ENCODE measurements at places on chromosomes 3 and 15. TPM values are rescaled to one million over a fixed set of nuclear protein-coding genes. Genes with fewer than 3 reads are reported as not detected.

DNA sequence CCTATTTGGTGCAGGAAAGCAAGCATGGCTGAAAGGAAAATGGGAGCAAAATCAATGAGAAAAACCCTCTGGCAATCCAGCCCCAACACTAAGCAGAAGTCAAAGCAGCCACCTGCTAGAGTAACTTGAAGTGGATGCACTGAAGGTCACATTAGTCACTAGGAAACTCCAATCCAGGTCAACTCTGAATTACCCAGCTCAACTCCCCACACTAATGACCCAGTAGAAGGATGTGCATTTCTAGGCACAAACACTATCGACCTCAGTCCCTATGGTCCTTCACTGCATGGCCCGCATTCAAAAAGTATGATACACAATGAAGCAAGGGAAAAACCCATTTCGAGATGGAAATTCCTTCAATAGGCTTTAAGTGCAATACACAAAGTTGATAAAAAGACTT, 80.6 kb downstream of the RAD18 start:
- no peak for DNase-seq
- no peak overlapping the region for H3K4me3 ChIP-seq
- H3K36me3 ChIP-seq, result no peaks in the 10 kb centered on the region
- H3K4me1 ChIP-seq, result no peaks in the 10 kb centered on the region

DNA sequence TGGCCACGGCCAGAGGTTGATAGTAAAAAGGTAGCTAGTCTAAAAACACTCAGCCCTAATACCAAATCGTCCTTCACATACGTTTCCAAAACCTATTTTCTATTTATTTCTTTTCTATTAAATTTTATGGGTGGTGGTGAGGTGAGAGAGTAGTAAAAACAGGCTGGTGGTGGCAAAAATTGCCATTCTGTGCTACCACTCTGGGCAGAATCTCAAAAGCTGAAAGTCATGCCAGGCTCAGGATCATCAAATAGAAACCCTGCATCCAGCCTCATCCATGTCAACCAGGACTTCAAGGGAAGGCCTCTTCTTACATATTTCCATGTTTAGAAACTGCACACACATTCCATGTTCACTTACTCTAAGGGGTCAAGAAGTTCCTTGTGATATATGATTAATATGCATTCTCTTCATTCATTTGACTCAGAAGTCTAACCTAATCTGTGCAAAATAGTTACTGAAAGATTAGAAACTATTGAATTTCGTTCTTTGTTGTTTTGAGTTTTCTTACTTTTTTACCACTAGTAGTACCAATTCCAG, 153.1 kb downstream of the TNIK start:
- peak overlapping the region; percentile 82 for H3K27ac ChIP-seq
- H3K4me3 ChIP-seq, result peak overlapping the region; percentile 9
- no peaks in the 10 kb centered on the region for H3K36me3 ChIP-seq
- no peaks in the 10 kb centered on the region for H3K27me3 ChIP-seq
- no peaks in the 10 kb centered on the region for H3K4me1 ChIP-seq

DNA sequence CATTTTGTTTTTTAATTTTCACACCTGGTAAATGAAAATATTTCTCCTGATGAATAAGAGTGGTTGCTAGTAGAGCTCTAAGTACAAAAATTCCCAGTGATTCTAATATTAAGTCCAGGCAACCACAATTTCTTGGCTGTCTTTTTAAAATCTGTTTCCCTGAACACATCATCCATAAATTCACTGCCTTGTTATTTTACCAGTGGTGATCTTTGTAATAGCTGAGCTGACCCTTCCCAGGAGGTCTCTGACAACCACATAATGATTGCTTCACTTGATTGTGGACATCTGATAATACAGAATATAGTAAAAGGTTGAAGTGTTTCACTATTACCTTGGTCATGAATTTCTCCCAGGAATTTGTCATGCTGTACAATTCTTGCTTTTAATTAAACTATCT, 13.9 kb upstream of the TOP2B start:
- no peaks in the 10 kb centered on the region for H3K4me1 ChIP-seq
- H3K4me3 ChIP-seq, result no peak overlapping the region
- H3K36me3 ChIP-seq, result no peaks in the 10 kb centered on the region
- DNase-seq, result no peak
- H3K27ac ChIP-seq, result no peak overlapping the region
- no peaks in the 10 kb centered on the region for H3K27me3 ChIP-seq

IGF2BP2 gene
- 6.3 TPM for total RNA-seq

CNTN6 gene
- total RNA-seq, result 0.14 TPM

GRCh38 chr3:171585039-171585438, 124.8 kb upstream of the TNIK start:
- H3K27ac ChIP-seq, result no peak overlapping the region
- H3K4me3 ChIP-seq, result no peak overlapping the region
- no peaks in the 10 kb centered on the region for H3K4me1 ChIP-seq

DNA sequence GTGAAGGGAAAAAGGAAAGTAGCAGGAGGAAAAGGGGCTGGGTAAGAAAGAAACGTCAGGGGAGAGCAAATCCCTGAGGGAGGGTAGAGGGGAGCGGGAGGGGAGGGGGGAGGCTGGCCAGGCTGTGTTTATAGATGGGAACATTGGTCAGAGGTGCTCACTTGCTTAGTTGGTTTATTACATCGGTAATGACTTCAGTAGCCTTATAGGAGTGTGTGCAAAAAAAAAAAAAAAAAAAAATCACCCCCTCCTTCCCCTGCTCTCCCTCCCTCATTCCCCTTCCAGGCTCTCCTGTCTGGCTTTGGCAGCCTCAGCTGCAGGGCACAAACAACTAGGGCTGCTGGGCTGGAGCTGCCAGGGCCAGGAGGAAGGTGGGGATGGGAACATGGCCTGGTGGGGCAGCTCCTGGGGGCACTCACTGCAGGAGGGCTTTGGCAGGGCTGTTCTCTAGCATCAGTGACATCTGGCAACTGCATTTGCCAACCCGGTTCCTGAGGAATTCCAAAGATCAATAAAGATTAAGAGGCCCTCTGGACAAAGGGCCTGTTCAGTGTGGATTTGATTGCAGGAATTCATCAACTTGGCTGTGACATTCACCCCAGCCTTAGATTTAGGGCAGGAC, 334.5 kb upstream of the FRG2C start:
- H3K27ac ChIP-seq, result no peak overlapping the region
- no peaks in the 10 kb centered on the region for H3K36me3 ChIP-seq
- no peak for DNase-seq
- peaks cover 8% of the 10 kb centered on the region for H3K4me1 ChIP-seq
- no peak overlapping the region for H3K4me3 ChIP-seq
- H3K27me3 ChIP-seq, result no peaks in the 10 kb centered on the region

GRCh38 chr3:80870476-80871041, 890.9 kb downstream of the GBE1 start:
- DNase-seq, result no peak
- no peak overlapping the region for H3K4me3 ChIP-seq
- no peak overlapping the region for H3K27ac ChIP-seq
- no peaks in the 10 kb centered on the region for H3K36me3 ChIP-seq

DNA sequence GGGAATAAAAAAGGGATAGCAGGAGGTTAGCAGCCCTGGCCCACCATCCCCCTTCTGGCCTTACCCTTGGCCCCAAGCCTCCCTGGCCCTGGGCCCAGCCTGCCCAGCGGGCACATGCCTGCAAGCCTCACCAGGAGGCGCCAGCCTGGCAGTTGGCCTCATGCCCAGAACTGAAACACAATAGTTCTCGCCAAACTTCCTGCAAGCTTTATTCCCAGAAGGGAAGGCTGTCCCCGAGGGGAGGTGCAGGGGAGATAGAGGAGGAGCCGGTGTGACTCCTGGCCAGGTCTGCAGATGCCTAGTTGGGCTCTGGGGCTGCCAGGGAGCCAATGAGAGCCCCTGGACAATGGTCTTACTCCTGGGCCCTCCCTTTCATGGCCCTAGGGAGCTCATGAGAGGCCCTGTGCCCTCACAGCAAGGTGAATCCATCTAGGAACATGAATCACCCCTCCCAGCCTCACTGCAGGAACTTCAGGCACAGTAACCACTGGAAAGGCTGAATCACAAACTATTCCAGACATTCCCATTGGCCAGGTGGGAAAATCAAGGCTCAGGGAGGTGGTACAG, 4.0 kb downstream of the CCDC33 start:
- no peak overlapping the region for H3K4me3 ChIP-seq
- peaks cover 8% of the 10 kb centered on the region for H3K4me1 ChIP-seq
- peak; percentile 82 for DNase-seq
- peaks cover 2% of the 10 kb centered on the region for H3K27me3 ChIP-seq
- no peaks in the 10 kb centered on the region for H3K36me3 ChIP-seq

DNA sequence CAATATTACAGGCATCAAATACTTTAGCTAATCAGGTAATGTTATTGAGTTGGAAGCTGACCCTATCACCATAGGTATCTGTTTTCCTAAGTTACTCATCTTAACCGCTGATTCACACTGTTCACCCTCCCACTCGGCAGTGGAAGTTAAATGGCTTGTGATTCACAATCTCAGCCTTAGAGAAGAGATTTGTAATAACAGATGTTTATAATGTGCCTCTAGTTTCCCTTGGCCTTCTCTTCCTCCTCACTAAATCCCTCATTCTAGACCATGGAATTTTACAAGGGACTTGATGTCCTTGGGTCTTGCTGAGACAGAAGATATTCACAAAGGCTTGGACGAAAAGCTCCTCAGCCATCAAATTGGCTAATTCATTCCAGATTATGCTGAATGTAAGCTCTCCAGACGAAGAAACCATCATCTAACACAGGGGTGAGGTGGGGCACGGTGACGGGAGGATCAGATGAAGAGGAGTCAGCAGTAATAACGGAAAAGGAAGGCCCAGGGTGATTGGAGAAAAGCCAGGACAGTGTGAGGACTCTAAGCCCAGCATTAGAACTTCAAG, 931.7 kb downstream of the MCTP2 start:
- no peak overlapping the region for H3K4me3 ChIP-seq
- no peaks in the 10 kb centered on the region for H3K36me3 ChIP-seq
- H3K27me3 ChIP-seq, result no peaks in the 10 kb centered on the region
- peak; percentile 70 for DNase-seq

WNT5A gene
- 10.3 TPM for total RNA-seq

- DNase-seq, result no peak
- no peak overlapping the region for H3K27ac ChIP-seq
- no peaks in the 10 kb centered on the region for H3K27me3 ChIP-seq
- H3K4me3 ChIP-seq, result no peak overlapping the region
- peaks cover 8% of the 10 kb centered on the region for H3K4me1 ChIP-seq
Observed at GRCh38 chr3:122295266-122296062, 29.6 kb upstream of the CSTA start.

GRCh38 chr3:164416491-164417222, 661.6 kb downstream of the SI start:
- H3K36me3 ChIP-seq, result no peaks in the 10 kb centered on the region
- H3K27me3 ChIP-seq, result no peaks in the 10 kb centered on the region
- H3K4me1 ChIP-seq, result no peaks in the 10 kb centered on the region
- no peak overlapping the region for H3K4me3 ChIP-seq
- no peak overlapping the region for H3K27ac ChIP-seq
- no peak for DNase-seq

DNA sequence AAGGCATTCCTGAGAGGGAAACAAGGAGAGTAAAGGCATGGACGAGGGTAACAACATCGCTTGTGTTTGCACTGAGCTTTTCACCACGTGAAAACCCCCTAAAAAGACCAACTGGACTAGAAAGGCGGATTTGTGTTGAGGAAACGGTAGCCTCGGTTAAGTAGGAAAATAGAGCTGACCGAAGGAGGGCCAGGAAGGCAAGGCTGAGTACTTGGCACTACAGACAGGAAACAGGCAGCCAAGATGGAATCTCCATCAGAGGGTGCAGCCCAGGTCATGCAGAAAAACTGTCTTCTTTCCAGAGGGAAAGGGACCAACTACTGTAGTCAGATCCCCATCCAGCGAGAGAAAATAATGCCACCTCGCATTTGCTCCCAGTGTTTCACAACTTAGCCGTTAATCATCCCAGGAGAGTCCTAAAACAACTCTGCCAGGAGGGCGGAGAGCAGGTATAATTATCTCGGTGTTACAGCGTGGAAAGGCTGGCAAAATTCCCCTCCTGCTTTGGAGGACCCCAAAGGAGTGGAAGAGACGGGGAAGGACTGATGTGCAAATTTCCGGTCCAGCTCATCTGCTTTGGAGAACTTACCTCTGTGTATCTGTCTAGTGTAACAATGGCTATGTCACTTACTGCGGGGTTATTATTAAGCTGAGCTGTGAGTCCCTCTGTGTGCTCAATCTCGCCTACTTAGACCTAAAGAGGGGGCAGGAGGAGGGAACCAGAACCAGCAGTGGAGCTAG, 77.2 kb downstream of the MYO1E start:
- peak overlapping the region; percentile 64 for H3K27ac ChIP-seq
- no peak for DNase-seq
- no peaks in the 10 kb centered on the region for H3K36me3 ChIP-seq

PATL2 gene
- total RNA-seq, result 0.55 TPM

DNA sequence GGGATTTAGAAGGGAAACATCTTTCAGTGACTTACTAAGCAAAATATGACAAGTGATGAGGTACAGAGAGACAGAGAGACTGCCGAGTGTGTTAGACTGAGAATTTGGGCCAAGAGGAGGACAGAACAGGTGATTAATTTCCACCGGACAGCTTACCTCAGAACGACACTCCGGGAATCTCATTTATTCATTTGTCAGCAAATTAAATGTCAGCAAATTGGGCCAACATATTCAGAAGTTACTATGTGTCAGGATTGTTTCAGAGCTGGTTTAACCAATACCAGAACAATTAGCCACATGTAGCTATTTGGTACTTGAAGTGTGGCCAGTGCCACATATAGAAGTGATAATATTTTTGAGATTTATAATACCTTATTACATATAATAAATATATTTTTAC, 232.6 kb upstream of the CNTN3 start:
- no peak overlapping the region for H3K27ac ChIP-seq
- DNase-seq, result no peak
- H3K4me3 ChIP-seq, result no peak overlapping the region
- H3K36me3 ChIP-seq, result no peaks in the 10 kb centered on the region
- H3K4me1 ChIP-seq, result no peaks in the 10 kb centered on the region

- DNase-seq, result no peak
- no peaks in the 10 kb centered on the region for H3K27me3 ChIP-seq
- no peaks in the 10 kb centered on the region for H3K4me1 ChIP-seq
- no peak overlapping the region for H3K27ac ChIP-seq
- H3K4me3 ChIP-seq, result no peak overlapping the region
- no peaks in the 10 kb centered on the region for H3K36me3 ChIP-seq
Observed at GRCh38 chr3:122943828-122944190, 83.8 kb downstream of the SEMA5B start.

GRCh38 chr3:9497821-9498565, 55.6 kb downstream of the LHFPL4 start:
- no peak overlapping the region for H3K4me3 ChIP-seq
- H3K27me3 ChIP-seq, result peaks cover 29% of the 10 kb centered on the region
- no peak overlapping the region for H3K27ac ChIP-seq
- DNase-seq, result no peak
- peaks cover 13% of the 10 kb centered on the region for H3K4me1 ChIP-seq

- peaks cover 6% of the 10 kb centered on the region for H3K4me1 ChIP-seq
- H3K27ac ChIP-seq, result no peak overlapping the region
- no peak overlapping the region for H3K4me3 ChIP-seq
- no peaks in the 10 kb centered on the region for H3K27me3 ChIP-seq
Observed at GRCh38 chr3:58526515-58526957, 10.5 kb downstream of the ACOX2 start.

- no peak overlapping the region for H3K27ac ChIP-seq
- H3K36me3 ChIP-seq, result no peaks in the 10 kb centered on the region
- no peaks in the 10 kb centered on the region for H3K27me3 ChIP-seq
- DNase-seq, result no peak
- no peak overlapping the region for H3K4me3 ChIP-seq
Observed at GRCh38 chr15:79381593-79381992, 50.5 kb upstream of the MINAR1 start.

GRCh38 chr3:193943200-193943599, 192.7 kb upstream of the HES1 start:
- no peak overlapping the region for H3K4me3 ChIP-seq
- H3K27ac ChIP-seq, result no peak overlapping the region
- no peaks in the 10 kb centered on the region for H3K4me1 ChIP-seq
- H3K27me3 ChIP-seq, result no peaks in the 10 kb centered on the region
- DNase-seq, result no peak

Measured in sigmoid colon (tissue), 7 donors.